ENCODE measurements at places on chromosomes 12 and 14.

- no peak for DNase-seq
Measured at GRCh38 chr14:24145690-24146452, 539 bp downstream of the PSME2 start.

DNA sequence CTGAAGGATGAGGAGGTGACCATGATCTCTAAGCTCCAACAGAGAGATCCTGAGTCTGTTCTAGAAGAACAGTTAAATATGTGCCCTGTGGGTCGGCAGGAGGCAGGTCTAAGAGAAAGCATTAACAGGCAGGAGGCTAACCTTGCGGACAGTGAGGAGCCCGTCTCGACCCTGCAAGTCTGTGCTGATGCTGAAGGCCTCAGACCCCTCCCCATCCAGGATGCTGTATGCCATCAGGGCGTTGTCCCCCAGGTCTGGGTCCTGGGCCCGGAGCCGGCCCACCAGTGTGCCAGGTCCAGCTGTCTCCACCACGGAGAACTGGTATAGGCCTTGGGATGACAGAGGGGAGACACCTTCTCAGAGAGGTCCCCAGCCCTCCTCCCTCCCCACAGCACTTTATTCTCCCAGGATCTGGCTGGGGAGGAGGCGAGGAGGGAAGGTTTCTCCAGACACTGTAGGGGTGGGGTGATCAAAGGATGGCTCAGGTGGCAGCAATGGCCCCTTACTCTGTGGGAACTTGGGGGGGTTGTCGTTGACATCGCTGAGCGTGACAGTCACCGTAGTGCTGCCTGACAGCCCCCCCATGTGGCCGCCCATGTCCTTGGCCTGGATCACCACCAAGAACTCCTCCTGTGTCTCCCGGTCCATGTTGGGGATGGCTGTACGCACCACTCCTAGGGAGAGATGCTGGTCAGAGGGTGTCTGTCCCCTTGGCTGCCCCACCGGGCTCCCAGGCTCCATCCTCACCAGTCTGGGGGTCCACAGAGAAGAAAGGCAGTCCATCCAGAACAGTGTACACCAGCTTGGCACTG, 3.1 kb downstream of the CDH24 start:
- DNase-seq: no peak

DNA sequence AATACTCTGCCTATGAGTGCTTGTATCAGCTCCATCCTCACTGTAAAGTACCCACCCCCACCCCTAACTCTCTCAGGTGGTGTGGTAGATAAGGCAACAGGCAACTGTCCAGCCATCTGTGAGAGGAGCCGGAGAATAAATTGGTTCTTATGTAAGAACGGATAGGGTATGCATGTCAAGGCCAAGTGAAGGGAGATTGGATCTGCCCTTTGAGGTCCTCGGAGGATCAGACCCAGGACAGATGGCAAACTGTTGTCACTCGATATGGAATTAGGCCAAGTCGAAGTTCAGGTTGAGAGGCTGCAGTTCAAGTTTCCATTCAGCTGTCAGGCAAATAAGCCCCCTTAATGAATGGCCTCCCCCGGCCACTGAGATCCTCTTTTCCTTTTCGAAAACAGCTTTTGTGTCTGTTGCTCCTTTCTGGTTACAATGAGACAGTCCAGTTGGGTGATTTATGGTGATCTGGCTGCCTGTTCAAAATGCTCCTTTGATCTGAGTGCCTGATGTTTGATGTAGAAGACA, 120.3 kb downstream of the VRK1 start:
- DNase-seq: no peak

DNA sequence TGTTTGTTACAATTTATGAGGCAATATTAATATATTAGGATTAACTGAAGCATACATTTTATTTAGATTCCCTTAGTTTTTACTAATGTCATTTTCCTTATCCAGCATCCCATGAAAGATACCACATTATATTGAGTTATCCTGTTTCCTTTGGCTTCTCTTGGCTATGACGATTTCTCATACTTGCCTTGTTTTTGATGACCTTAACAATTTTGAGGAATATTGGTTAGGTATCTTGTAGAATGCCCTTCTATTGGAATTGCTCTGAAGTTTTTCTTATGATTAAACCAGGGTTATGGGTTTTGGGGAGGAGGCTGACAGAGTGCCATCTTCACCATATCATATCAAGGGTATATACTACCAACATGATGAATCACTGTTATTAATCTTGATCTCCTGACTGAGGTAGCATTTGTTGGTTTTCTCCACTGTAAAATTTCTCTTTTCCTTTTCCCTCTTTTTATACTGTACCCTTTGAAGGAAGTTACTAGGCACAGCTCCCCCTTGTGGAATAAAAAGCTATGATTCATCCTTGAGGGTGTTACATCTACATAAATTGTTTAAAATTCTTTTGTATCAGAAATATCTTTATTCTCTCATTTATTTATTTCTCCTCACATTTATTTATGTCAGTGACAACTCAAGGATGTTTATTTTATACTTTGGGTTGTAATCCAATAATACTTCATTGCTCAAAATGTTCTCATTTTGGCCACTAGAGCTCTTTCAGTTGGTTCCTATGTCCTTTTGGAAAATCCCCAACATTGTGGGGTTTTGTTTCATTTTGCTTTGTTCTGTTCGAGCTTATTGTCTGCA, 239.0 kb downstream of the SLC16A7 start:
- DNase-seq: no peak

DNA sequence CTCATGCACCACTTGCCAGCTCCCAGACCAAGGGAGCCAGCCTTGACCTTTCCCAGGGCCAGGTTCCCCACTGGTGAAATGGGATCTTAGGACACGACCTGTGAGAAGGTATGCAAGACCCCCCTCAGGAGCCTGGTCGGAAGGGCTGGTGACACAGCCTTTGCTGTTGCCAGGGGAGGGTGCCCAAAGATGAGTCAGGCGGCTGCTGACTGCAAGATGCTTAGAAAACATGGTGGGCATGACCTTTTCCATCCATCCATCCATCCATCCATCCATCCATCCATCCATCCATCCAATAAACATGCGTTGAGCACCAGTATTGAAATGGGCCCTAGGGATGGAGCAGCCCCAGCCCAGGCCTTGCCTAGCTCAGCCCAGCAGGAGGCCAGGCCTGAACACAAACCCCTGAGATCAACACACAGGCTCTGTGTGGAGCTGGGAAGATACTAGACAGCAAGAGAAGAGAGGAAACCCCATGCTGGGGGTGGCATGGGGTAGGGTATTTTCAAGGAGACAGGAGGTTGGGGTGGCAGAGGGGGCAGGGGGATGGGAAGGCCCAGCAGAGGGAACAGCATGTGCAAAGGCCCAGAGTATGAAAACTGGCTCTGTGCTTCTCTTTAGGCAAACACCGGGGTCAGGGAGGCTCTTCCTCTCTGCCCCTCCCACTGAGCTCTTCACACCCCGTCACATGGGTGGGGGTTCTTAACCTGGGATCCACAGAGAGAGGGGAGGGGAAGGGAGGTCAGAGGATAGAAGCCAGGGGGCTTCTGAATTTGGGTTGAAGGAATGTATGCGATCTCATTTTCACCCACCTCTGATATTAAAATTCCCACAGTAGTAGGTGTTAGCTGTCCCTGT, 26.2 kb upstream of the YY1 start:
- no peak for DNase-seq

DNA sequence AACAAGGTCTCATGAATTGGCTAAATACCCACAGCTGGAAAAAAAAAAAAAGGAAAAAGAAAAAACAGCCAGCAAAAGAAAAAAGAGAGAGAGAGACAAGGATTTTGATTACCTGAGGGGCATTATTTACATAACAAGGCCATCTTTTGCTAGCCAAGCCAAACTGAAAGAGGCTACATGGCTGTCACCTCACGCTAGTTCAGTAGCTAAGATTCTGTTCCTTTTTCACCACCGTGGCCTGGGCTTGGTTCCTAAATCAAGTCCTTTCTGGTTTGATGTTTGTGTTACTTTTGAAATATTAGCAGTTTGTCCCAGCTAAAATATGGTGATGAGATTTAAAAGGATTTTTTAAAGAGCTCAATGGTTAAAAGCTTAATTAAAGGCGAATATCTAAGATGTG, 2.0 kb upstream of the SDS start:
- DNase-seq: no peak

DNA sequence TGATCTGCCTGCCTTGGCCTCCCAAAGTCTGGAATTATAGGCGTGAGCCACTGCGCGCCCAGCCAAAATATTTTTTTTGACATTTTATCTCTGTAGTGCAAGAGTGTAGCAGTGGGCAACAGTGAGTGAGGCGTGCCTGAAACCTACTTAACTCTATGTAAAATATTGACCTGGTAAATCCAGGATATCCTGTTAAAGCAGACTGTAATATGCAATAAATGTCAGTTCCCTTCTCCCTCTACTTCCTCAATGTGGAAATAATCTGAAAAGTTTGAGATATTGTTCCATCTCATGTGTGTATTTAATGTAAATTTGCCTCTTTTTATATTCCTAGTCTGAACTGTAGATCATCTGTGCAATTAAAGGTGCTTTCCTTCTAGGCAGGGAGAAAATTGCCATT, 9.5 kb upstream of the CDK17 start:
- no peak for DNase-seq

- no peak for DNase-seq
Measured at GRCh38 chr12:76636121-76636692, 76.6 kb upstream of the OSBPL8 start.

GRCh38 chr12:26803552-26803951, 29.4 kb downstream of the ITPR2 start:
- no peak for DNase-seq

DNA sequence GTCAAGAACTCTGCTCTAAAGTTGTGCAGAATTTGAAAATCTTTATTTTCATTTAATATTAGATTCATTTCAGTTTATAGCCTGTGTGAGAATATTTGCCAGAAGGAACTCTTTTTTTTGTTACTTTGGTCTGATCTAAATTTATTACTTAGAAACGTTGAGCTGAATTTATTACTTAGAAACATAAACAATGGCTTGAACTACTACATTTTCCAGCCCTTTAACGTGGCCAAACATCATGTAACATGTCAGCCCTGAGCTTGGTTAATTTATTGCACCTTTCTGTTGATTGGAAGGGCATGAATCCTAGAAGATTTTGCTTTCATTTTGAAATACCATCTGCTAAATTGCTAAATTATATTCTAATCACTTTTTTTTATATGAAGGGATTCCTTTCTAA, 241.4 kb downstream of the TMEM117 start:
- DNase-seq: no peak

- no peak for DNase-seq
Measured at GRCh38 chr14:91065266-91065665, 4.8 kb upstream of the RPS6KA5 start.

DNA sequence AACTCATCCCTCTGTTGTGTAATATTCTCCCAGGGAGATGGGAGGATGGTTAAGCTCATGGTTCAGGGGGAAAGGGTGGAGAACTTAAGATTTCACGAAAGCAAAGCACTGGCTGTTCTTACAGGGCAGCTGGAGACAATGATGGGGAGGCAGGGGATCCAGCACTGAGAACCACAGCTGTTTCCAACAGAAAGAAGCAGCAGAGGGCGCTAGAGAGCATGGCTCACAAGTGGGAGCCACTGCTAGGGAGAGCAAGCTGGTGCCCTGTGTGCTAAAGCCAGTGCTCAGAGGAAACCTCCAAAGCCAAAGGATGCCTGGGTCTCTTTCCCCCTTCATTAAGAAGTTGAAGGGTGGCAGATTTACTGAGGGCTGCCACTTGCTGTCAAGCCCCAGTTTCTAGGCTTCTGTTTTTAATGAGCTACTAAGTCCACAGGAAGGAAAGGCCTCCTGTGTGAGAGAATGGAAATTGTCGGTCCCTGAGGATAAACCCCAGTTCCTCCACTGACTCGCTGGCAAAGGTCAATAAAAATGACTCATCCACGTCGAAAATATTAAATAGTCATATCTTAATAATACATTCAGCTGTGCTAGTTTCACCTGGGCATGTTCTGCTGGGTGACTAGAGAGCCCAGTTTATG, 199.7 kb downstream of the ANO2 start:
- DNase-seq: no peak

- DNase-seq: no peak
Measured at GRCh38 chr14:94005324-94006073, 8.4 kb downstream of the CCDC197 start.

- no peak for DNase-seq
Measured at GRCh38 chr12:26627335-26627734, 205.7 kb downstream of the ITPR2 start.

DNA sequence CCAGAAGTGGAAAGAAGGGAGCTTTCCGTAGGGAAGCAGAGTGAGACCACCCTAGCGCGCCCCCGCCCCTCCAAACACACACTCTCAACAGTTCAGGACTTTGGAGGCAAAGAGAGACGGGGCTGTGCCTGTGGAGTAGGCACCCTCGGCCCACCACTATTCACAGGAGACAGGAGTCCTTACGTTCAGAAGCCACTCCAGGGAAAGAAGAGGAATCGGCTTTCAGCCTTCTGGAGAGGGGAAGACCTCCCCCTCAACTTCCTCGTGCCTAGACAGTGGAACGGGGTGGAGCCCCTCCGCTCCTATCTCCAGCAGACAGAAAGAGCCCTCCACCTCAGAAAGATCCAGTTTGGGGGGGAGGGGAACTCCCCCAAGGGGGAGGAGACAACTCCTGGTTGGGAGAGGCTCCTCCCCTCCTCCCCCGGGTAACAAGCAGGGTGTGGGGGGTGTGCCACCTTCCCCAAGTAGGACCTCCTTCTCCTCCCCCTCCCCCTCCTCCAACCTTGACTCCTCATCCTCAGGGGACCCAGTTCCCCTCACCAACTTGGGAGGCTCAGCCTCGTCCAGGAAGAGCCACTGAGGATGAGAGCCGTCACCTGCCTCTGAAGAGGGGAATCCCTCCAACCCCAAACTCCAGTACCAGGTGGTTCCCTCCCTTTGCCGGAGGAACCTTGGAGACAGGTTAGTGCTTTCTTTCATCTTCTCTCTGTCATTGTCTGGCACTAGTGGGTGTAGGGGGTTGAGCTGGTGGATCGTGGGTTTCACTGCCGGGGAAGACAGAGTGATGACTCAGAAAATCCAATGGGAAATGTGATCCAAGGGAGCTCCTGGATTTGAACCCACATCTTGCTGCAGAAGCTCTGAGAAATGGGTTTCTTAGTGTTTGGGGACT, 883 bp downstream of the FOXJ2 start:
- DNase-seq: no peak

GRCh38 chr12:112488257-112488876, 69.6 kb downstream of the PTPN11 start:
- no peak for DNase-seq

GRCh38 chr14:63269561-63270225, 49.0 kb downstream of the GPHB5 start:
- no peak for DNase-seq

DNA sequence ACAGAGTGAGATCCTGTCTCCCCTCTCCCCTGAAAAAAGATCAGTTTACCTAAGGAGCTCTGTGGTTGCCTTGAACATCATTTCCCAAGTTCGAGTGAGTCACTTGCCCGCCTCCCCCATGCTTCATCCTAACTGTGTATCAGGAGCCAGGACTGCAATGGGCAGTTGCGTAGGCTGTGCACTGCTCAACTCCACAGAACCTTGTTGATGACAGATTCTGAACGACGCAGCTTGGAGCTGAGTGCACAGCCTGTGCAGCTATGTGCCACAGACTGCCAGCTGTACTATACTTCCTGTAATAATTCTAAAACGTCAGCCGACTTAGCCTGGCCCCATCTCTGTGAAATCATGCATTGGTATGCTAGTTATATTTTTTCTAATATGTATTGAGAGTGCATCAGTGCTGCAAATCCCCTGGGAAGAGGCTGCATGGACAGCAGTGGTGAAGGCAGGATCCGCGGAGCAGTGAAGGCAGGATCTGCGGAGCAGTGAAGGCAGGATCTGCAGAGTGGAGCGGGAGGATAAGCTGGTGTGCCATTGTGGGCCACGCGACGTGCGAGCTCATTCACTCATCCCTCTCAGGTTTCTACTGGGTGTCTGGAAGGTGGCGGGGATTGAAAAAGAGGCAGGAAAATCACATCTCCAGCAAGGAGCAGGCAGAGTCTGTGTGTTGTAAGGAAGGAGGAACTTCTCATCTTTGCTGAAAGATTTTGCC, 80.8 kb downstream of the GALNT9 start:
- no peak for DNase-seq

Data from activated CD4-positive, CD25-positive, alpha-beta regulatory T cell treated with anti-CD3 and anti-CD28 coated beads, Interleukin-2, amount 50 U/mL, for 16 hours (primary cell).